ENCODE measurements at places on chromosomes 16 and 17.

DNA sequence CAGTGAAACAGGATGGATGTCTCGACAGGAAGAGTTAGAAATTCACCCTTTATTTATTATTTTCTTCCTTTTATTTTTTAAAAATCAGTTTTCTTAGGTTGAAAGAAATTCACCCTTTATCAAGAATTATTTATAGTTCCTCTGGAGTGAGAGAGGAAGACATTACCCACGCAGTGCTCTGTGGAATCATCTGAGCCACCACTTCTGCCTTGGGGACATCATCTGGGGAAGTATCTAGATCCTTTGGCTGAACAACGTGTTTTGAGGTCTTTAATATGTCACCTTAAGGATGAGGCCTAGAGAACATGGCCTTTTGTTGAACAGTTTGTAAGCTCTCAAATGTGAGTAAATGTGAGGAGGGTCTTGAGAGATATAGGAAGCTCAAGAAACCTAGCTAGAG lies 183.3 kb downstream of the UTP18 start:
- DNase-seq, result no peak

DNA sequence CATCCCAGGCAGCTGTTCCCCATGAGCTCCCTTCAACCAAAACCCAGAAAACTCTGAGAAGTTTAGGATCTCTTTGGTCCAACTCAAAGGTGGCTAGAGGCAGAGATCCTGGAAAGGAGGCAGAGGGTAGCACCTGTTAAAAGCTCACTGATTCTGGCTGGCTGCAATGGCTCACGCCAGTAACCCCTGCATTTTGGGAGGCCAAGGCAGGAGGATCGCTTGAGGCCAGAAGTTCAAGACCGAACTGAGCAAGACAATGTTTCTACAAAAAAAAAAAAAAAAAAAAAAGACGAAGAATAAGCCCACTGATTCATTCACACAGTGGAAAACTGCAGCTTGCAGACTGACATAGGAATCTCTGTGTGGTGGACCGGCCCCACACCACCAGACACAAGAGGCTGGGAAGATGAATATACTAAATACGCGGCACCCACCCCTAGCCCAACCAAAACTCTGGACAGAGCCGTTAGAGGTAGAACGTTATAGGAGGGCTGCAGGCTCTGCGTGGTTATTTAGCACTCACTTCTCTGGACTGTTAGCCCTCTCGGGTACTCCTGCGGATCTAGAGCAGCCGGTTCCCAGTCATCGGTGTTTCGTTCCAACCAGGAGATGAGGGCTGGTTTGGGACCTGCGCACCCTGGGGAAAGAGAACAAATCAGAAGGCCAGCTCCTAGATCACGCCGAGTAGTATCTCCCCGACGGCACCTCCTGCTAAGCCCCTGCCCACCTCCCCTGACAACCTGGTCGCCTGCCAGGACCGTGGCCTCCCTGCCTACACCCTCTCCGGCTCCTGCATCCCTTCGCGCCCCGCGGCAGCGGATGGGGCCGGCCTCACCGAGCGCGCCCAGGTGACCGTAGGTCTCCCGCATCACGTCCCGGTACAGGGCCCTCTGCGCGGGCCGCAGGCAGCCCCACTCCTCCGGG lies 925 bp downstream of the ZNF689 start:
- DNase-seq, result no peak

- no peak for DNase-seq
These were observed 13.1 kb upstream of the GRB2 start for GRCh38 chr17:75418531-75418930.

GRCh38 chr16:22948603-22949368 lies 134.8 kb downstream of the HS3ST2 start:
- DNase-seq, result peak; percentile 2

- DNase-seq, result no peak
These were observed 40.8 kb upstream of the MEAK7 start for GRCh38 chr16:84545114-84545737.

DNA sequence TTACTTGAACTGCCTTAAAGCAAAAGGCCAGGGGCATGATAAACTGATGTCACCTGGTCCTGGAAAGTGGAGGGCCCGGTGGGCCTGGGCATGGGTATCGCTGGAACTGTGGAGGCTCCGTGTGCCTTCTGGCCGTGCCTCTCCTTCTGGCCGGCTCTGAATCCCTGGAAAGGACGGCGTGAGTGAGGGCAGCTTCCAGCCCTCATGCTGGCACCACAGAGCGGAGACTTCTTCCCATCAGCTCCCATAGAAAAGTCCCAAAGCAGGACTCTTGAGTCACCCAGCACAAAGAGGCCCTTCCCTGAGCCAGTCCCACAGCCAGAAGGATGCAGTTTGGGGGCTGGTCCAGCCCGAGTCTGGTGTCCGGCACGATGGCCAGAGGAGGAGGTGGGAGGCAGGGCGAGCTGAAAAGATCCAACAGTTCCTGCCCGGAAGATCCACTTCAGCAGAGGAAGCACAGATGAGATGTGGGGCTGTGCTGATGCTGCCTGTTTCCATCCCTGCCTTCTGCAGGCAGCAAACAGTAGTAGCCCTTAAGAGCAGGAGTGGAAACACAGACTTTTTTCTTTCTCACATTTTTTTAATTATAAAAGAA lies 7.8 kb downstream of the GAA start:
- DNase-seq, result no peak

- no peak for DNase-seq
These were observed 18.3 kb downstream of the NQO1 start for GRCh38 chr16:69707920-69708683.
